Adrenal gland (tissue), 19 donors: ENCODE measurements at places on chromosomes 5 and 9. TPM values are rescaled to one million over a fixed set of nuclear protein-coding genes. Genes with fewer than 3 reads are reported as not detected.
A peak's percentile ranks its signal among the peaks of the same experiment; 100 is the strongest.

- H3K27ac ChIP-seq = no peak overlapping the region
- H3K27me3 ChIP-seq = no peaks in the 10 kb centered on the region
- H3K4me3 ChIP-seq = no peak overlapping the region
- DNase-seq = no peak
Observed at GRCh38 chr5:128196791-128197190, 113.2 kb downstream of the SLC12A2 start.

- H3K27ac ChIP-seq = no peak overlapping the region
- H3K4me3 ChIP-seq = no peak overlapping the region
- no peaks in the 10 kb centered on the region for H3K27me3 ChIP-seq
- DNase-seq = no peak
Observed at GRCh38 chr5:162221910-162222309, 154.3 kb downstream of the GABRG2 start.

DNA sequence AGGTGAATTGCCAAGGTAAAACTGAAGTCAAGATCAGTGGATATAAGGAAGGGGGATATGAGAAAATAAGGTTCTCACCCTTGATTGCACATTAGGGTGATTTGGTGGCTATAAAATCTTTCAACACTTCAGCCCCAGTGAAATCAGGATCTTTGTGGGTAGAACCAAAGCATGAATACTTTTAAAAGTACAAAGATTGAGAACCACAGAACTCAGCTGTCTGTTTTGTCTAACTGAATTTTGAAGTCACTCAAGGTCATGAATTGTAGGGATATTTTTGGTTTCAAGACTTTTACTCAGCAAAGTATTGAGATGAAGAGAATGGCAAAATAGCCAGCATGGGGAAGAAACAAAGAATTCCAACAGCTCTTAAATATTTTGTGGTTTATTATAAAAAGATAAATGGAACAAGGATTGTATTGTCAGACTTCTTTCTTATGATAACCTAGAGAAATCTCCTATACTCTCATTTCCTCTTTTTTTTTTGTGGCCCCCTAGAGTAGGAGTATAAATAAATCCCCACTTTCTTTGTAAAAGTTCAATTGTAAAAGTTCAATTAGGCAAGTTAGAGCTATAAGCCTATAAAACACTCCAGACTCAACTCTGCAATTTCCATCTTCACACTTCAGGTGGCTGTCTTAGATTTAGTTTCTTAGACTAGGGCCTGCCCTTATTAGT lies 272.9 kb downstream of the PDE4D start:
- H3K27me3 ChIP-seq = no peaks in the 10 kb centered on the region
- H3K4me1 ChIP-seq = no peaks in the 10 kb centered on the region
- H3K4me3 ChIP-seq = no peak overlapping the region
- no peak for DNase-seq
- no peaks in the 10 kb centered on the region for H3K36me3 ChIP-seq

DNA sequence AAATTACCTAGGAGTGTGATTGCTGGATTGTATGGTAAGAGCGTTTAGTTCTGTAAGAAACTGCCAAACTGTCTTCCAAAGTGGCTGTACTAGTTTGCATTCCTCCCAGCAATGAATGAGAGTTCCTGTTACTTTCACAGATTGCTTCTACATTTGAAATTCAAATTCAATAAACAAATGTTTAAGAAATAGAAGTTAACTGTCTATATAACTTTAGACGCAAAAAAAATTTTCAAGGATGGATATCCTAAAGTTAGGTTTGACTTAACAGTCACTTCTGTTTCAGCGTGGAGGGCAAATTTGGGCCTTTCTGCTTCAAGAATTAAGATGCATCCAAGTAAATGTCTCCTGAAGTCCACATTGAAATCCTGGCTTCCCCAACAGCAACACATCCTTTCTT lies 445.6 kb downstream of the TAF11L14 start:
- no peak overlapping the region for H3K27ac ChIP-seq
- DNase-seq = no peak
- no peaks in the 10 kb centered on the region for H3K4me1 ChIP-seq
- H3K27me3 ChIP-seq = no peaks in the 10 kb centered on the region
- H3K4me3 ChIP-seq = no peak overlapping the region

DNA sequence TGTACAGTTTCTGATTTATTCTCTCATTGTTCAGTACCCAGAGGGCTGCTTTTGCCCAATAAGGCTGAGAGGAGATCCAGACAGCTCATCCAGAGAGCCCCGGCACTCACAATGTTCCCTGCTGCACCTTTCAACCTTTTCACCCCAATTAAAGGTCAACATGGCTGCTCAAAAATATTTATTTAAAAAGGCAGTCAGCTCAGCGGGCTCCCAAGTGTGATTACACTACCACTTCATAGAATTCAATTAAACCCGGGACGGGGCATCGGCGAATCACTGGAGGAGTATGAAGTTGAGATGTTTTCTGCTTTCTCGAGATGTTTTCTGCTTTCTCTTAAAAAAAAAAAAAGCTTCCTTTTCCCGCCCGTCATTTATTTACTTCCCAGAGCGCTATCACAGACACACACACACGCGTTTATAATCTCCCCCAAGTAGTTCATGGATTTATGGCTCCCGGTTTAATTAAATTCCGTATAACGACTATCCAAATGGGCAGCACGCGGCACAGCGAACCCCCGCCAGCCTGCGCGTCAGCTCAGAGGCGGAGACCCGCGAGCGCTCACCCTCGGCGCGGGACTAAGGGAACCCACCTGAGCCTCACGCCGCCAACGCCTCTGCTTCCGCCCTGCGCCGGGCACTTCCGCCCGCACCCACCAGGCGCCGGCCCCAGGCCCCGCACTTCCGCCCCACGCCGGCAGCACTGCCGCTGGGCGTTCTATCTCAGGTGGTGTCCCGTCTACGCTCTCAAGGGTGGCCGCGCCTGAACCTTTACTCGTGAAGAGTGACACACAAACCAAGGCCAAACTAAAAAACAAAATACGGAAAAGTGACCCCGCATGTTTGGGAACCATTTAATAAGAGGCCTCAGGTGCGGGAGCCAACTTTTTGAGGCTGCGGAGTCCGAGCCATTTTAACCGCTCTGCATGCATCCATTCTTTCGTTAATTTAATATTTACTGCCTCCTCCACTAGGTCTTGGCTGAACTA lies at the start of gene C5orf63:
C5orf63 (minus strand) TSS at position 642 of the 986 bp plus-strand sequence. CDS start 14,507 bp downstream, outside the sequence.
- no peaks in the 10 kb centered on the region for H3K36me3 ChIP-seq
- H3K27me3 ChIP-seq = no peaks in the 10 kb centered on the region
- H3K4me1 ChIP-seq = no peaks in the 10 kb centered on the region
- peak within 1 kb of the TSS; percentile 30 for H3K4me3 ChIP-seq
- DNase-seq = peak; percentile 51
- no peak within 1 kb of the TSS for H3K27ac ChIP-seq

GRCh38 chr5:51028394-51028793 lies 354.9 kb upstream of the ISL1 start:
- no peaks in the 10 kb centered on the region for H3K36me3 ChIP-seq
- no peak for DNase-seq
- no peaks in the 10 kb centered on the region for H3K27me3 ChIP-seq
- H3K4me1 ChIP-seq = no peaks in the 10 kb centered on the region

GRCh38 chr5:53323511-53323910 lies 156.9 kb upstream of the FST start:
- no peaks in the 10 kb centered on the region for H3K36me3 ChIP-seq
- H3K27me3 ChIP-seq = no peaks in the 10 kb centered on the region
- H3K27ac ChIP-seq = no peak overlapping the region
- DNase-seq = no peak
- H3K4me1 ChIP-seq = peaks cover 8% of the 10 kb centered on the region
- no peak overlapping the region for H3K4me3 ChIP-seq

DNA sequence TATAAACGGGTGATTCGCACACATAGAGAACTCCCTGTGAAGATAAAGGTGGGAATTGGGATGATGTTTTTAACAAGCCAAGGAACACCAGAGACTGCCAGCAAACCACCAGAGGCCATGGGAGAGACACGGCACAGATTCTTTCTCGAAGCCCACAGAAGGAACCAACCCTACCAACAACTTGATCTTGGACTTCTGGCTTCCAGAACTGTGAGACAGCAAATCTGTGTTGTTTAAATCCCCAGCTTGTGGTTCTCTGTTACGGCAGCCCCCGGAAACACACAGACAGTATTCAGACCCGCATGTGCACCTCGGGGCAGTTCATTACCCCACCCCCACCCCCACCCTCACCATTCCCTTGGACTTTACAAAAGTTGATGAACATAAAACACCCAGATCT lies 12.8 kb downstream of the AMBP start:
- no peaks in the 10 kb centered on the region for H3K36me3 ChIP-seq
- no peak overlapping the region for H3K27ac ChIP-seq
- no peak for DNase-seq
- no peaks in the 10 kb centered on the region for H3K4me1 ChIP-seq
- H3K4me3 ChIP-seq = no peak overlapping the region
- H3K27me3 ChIP-seq = no peaks in the 10 kb centered on the region

DNA sequence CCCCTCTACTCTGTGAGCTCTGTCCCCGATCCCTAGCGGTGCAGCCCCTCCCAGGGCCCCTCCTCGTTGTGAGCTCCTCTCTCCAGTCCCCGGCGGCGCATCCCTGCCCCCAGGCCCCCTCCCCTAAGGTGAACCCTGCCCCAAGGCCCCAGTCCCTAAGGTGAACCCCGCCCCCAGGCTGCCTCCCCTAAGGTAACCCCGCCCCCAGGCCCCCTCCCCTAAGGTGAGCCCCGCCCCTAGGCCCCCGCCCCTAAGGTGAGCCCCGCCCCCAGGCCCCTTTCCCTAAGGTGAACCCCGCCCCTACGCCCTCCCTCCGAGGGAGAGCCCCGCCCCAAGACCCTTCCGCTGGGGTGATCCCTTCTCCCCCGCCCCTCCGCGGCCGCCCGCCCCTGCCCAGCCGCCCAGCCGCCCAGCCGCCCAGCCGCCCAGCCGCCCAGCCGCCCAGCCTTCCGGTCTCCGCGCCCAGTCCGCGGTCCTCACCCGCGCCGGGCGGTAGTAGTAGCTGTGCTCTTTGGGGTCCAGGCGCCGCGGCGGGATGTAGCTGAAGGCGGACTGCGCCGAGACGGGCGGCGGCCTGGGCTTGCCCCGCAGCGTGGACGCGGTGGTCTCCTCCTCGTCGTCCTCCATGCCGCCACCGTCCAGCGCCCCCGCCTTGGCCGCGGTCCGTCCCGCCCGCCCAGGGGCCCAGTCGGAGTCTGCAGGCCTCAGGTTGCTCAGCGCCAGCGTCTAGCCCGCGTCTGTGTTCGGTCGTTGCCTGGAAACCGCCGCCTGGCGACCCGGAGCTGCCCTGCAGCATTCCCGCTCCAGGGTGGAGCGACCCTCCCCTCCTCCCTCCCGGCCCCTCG lies at the start of gene CFAP90:
CFAP90 (minus strand) TSS at position 739 of the 845 bp plus-strand sequence; CDS start at position 627, 112 bp downstream.
- DNase-seq = peak; percentile 44
- peak within 1 kb of the TSS; percentile 10 for H3K27ac ChIP-seq
- H3K4me3 ChIP-seq = no peak within 1 kb of the TSS
- no peaks in the 10 kb centered on the region for H3K27me3 ChIP-seq
- H3K36me3 ChIP-seq = no peaks in the 10 kb centered on the region

DNA sequence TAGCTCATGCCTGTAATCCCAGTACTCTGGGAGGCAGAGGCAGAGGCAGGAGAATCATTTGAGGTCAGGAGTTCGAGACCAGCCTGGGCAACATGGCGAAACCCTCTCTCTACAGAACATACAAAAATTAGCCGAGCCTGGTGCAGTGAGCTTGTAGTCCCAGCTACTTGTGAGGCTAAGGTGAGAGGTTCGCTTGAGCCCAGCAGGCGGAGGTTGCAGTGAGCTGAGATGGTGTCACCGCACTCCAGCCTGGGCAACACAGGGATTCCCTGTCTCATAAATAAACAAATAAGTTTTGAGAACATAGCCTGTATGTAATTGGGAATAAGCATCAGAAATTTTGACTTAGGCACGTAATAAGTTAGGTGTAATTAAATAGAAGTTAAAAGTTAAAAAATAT lies 971.7 kb upstream of the COX7C start:
- H3K4me1 ChIP-seq = no peaks in the 10 kb centered on the region
- DNase-seq = no peak
- H3K27ac ChIP-seq = no peak overlapping the region
- no peak overlapping the region for H3K4me3 ChIP-seq
- H3K27me3 ChIP-seq = no peaks in the 10 kb centered on the region

- no peak for DNase-seq
- H3K4me1 ChIP-seq = no peaks in the 10 kb centered on the region
- no peaks in the 10 kb centered on the region for H3K36me3 ChIP-seq
- H3K4me3 ChIP-seq = no peak overlapping the region
Observed at GRCh38 chr5:92378966-92379611, 996.0 kb upstream of the ARRDC3 start.

GRCh38 chr9:97073506-97073905 lies 34.6 kb upstream of the CTSV start:
- peaks cover 24% of the 10 kb centered on the region for H3K27me3 ChIP-seq
- no peak for DNase-seq
- H3K4me1 ChIP-seq = no peaks in the 10 kb centered on the region
- no peak overlapping the region for H3K27ac ChIP-seq
- no peak overlapping the region for H3K4me3 ChIP-seq

GRCh38 chr5:121987052-121987684 lies 25.4 kb downstream of the SRFBP1 start:
- no peak overlapping the region for H3K27ac ChIP-seq
- H3K4me3 ChIP-seq = no peak overlapping the region
- no peaks in the 10 kb centered on the region for H3K27me3 ChIP-seq
- H3K36me3 ChIP-seq = no peaks in the 10 kb centered on the region
- no peak for DNase-seq

DNA sequence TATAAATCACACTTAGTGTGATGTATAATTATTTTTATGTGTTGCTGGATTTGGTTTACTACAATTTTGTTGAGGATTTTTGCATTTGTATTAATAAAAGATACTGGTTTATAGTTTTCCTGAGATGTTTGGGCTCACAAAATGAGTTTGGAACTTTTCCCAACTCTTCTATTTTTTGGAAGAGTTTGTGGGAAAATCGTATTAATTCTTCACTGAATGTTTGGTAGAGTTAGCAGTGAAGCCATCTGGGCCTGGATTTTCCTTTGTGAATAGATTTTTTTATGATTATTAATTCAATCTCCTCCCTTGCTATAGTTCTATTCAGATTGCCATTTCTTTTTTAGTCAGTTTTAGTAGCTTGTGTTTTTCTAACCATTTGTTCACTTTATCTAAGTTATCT lies 201.7 kb upstream of the NFIL3 start:
- no peak overlapping the region for H3K27ac ChIP-seq
- no peak overlapping the region for H3K4me3 ChIP-seq
- no peaks in the 10 kb centered on the region for H3K4me1 ChIP-seq
- H3K36me3 ChIP-seq = no peaks in the 10 kb centered on the region
- no peaks in the 10 kb centered on the region for H3K27me3 ChIP-seq

- no peak for DNase-seq
- no peak overlapping the region for H3K27ac ChIP-seq
- no peak overlapping the region for H3K4me3 ChIP-seq
- no peaks in the 10 kb centered on the region for H3K36me3 ChIP-seq
Observed at GRCh38 chr5:68680366-68680765, 413.4 kb upstream of the SLC30A5 start.

Gene SPATA6L
- total RNA-seq = 2.9 TPM

Gene SLC9A3
- 1.4 TPM for total RNA-seq

Gene CENPK
- total RNA-seq = 1.0 TPM

Gene IFNB1
- total RNA-seq = not detected

Gene AUH
- total RNA-seq = 78.1 TPM

Gene PRUNE2
- 1.9 TPM for total RNA-seq

Gene ADRA1B
- 4.7 TPM for total RNA-seq

Gene CA9
- total RNA-seq = 2.8 TPM
